ENCODE measurements at places on chromosomes 5 and 9. TPM values are rescaled to one million over a fixed set of nuclear protein-coding genes. Genes with fewer than 3 reads are reported as not detected.
A peak's percentile ranks its signal among the peaks of the same experiment; 100 is the strongest.

DNA sequence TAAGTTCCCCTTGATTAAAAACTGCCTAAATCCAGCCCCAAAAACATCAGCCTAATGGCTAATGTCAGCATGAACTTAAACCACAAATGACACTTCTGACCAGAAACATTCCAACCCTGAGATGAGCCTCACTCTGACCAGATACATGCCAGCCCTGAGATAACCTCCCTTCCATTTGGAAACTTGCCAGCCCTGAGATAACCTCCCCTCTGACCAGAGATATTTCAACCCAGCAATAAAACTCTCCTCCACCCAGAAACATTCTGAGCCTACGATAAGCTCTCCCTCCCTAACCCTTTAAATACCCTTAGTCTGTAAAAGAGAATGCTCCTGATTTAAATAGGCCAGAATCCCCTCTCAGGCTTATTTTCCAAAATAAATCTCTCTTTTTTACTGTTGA lies 1035.7 kb upstream of the NUDT12 start:
- H3K4me3 ChIP-seq, result no peak overlapping the region
- H3K36me3 ChIP-seq, result no peaks in the 10 kb centered on the region
- H3K4me1 ChIP-seq, result no peaks in the 10 kb centered on the region
- H3K27me3 ChIP-seq, result no peaks in the 10 kb centered on the region
- H3K27ac ChIP-seq, result no peak overlapping the region

GRCh38 chr5:144469106-144469505 lies 298.4 kb downstream of the KCTD16 start:
- no peak overlapping the region for H3K27ac ChIP-seq
- H3K4me1 ChIP-seq, result no peaks in the 10 kb centered on the region
- no peaks in the 10 kb centered on the region for H3K27me3 ChIP-seq
- H3K36me3 ChIP-seq, result no peaks in the 10 kb centered on the region
- no peak overlapping the region for H3K4me3 ChIP-seq

GRCh38 chr5:171898386-171898785 lies 108.1 kb downstream of the FBXW11 start:
- no peak overlapping the region for H3K4me3 ChIP-seq
- no peaks in the 10 kb centered on the region for H3K27me3 ChIP-seq
- peaks cover 52% of the 10 kb centered on the region for H3K4me1 ChIP-seq
- no peak for DNase-seq
- H3K27ac ChIP-seq, result no peak overlapping the region

DNA sequence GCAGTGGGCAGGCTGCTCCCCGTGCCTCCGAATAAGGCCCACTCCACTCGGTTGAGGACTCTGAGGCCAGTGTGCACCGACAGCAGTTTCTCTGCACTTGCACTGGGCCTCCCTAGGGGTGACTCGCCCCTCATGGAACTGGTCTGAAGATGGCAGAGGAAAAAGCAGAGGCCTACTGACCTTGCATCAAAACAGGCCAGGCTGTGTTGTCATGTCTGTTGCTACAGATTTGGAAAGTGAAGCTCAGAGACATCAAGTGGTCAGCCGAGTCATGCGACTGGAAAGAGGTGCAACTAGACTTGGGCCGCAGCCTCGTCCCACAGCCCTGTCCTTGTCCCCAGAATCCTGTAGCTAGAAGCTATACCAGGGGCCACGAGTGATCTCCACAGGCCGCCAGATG lies 78.3 kb downstream of the DCP2 start:
- no peak overlapping the region for H3K4me3 ChIP-seq
- H3K27ac ChIP-seq, result no peak overlapping the region
- peaks cover 10% of the 10 kb centered on the region for H3K4me1 ChIP-seq
- no peaks in the 10 kb centered on the region for H3K36me3 ChIP-seq

The SLC6A19 gene
- not detected for total RNA-seq

The FABP6 gene
- total RNA-seq, result not detected

DNA sequence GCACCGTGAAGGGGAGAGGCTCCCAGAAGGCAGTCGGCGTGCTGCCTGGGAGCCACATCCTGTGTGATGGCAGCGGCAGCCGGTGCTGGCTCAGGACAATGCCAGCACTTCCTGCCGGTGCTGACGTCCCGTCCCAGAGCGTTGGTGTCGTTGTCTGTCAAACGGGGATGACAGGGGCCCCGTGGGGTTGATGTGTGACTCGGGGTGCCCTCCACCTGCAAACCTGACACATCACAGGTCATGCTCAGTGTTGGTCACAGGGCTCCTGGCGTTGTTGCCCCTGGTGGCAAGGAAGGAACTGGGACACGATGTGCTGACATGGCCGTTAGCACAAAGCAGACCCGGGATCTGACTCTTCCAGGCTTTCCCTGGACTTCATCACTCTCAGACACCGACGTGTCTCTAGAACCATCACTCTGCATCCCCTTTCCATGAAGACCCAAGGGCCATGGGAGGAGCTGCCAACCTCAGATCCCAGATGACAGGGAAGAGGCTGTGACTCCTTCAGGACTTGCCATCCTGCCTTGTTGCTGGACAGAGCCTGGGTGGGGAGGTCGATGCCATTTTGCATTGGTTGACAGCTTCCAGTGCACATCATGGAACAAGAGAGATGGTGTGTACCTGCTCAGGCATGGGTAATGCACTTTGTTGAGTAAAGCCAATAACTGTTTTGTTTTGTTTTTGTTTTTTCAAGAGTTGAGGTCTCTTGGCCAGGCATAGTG lies 21.5 kb downstream of the PLPP7 start:
- peaks cover 10% of the 10 kb centered on the region for H3K4me1 ChIP-seq
- H3K4me3 ChIP-seq, result peak overlapping the region; percentile 69
- H3K36me3 ChIP-seq, result no peaks in the 10 kb centered on the region
- peak overlapping the region; percentile 39 for H3K27ac ChIP-seq
- no peaks in the 10 kb centered on the region for H3K27me3 ChIP-seq

- no peak overlapping the region for H3K27ac ChIP-seq
- H3K4me3 ChIP-seq, result no peak overlapping the region
- H3K36me3 ChIP-seq, result no peaks in the 10 kb centered on the region
Measured at GRCh38 chr5:41219658-41220269, 6.4 kb upstream of the C6 start.

The WDR31 gene
- 1.4 TPM for total RNA-seq

DNA sequence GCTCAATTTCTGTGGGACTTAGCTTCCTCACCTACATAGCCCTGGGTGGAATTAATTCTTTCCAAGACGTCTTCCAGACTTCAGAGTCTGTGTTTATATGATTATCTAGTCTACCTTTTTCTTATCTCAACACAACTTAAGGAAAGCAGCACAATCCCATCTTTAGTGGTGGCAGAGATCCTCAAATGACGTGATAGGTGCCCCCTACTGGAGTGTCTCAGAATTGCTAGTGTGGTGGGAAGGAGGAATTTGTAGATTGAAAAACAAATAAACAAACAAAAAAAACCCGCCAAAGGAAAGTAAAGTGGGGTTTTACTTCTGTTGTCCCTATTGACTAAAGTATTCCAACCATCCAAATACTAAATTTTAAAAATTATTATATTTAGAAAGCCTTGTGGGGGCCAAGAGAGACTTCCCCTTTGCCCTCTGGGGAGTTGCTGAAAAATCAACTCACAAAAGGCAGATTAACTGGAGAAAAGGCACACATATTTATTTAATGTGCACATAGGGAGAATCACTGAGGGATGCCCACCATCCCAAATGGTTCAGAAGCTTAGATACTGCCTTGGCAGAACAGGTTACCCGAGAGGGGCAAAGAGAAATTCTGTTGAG lies 283.3 kb downstream of the TMEM167A start:
- no peaks in the 10 kb centered on the region for H3K36me3 ChIP-seq
- no peaks in the 10 kb centered on the region for H3K27me3 ChIP-seq
- no peaks in the 10 kb centered on the region for H3K4me1 ChIP-seq
- no peak overlapping the region for H3K4me3 ChIP-seq
- peak; percentile 37 for DNase-seq

The CCIN gene
- not detected for total RNA-seq

DNA sequence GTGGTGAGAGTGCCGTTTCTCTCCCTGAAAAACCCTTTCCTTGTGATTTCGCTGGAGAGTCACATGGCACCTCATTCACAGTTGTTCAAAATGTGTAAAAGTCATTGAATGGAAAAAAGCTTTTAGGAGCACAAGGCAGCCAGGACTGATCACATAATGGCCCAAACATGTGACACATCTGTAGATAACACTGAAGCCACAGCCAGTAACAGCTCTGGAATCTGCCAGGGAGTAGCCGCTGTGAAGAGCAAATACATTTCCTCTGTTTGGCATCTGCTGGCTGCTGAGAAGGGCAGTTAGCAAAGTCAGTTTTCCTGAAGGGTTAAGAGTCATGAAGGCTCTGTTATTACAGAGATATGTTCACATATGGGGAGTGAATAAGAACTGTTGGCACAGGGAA lies 271.8 kb downstream of the NNT start:
- no peak for DNase-seq
- no peak overlapping the region for H3K4me3 ChIP-seq
- H3K4me1 ChIP-seq, result no peaks in the 10 kb centered on the region
- H3K36me3 ChIP-seq, result no peaks in the 10 kb centered on the region
